ENCODE measurements at places on chromosomes 1 and 21.
A peak's percentile ranks its signal among the peaks of the same experiment; 100 is the strongest.

DNA sequence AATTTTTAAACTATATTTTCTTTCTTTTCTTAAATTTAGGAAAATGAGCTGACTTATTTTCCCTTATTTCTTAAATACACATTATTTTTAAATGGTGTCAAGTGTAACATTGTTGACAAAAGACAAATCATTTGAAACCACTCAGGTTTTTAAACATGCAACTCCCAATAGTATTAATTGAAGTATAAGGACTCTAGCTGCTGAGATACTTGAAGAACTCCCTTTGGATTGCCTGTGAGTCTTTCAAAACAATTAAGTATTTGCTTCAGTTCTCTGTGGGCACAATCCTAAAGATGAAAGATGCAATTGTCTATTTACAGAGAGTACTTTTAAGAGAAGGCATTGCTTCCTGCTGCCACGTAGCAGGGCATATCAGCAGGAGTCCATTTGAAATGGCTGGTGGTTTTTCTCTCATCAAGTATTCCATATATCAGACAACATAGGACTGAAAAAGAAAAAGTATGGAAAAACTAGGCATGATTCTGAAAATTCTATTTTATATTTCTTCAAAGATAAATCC is 373.4 kb downstream of the NEGR1 start:
- no peak for DNase-seq

GRCh38 chr1:147772570-147772969 is 12.2 kb upstream of the GJA5 start:
- DNase-seq = no peak

- DNase-seq = peak; percentile 87
Observed at GRCh38 chr1:28668191-28668955, at the start of gene GMEB1. Gene GMEB1 (plus strand): TSS chr1:28668784. CDS start chr1:28683613, 14,829 bp downstream.

DNA sequence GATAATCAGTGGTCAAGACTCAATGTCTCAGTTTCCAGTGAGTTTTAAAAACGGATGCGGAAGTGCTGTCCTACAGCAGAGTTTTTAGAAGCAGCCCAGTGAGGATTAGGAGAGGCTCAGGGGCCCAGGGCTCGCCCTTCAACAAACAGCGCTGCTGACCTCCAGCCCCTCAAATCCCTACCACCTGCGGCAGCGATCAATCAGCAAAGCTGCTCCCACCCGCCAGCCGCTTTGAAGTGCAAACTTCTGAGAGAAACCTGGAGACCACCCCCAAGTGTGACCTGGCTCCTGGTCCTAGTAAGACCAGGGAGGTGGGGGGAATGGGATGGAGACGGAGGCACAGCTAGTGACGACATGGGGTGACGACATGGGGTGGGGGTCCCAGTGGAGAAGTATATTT is 14.4 kb downstream of the ZBTB17 start:
- DNase-seq = no peak

- DNase-seq = peak; percentile 62
Observed at GRCh38 chr1:159177272-159177907, 6.0 kb downstream of the CADM3 start.

- DNase-seq = no peak
Observed at GRCh38 chr21:26888931-26889330, 43.7 kb upstream of the ADAMTS1 start.

- peak; percentile 9 for DNase-seq
Observed at GRCh38 chr1:45009956-45010854, 919 bp downstream of the HECTD3 start.

- DNase-seq = no peak
Observed at GRCh38 chr1:176942346-176942745, 222.2 kb downstream of the ASTN1 start.

DNA sequence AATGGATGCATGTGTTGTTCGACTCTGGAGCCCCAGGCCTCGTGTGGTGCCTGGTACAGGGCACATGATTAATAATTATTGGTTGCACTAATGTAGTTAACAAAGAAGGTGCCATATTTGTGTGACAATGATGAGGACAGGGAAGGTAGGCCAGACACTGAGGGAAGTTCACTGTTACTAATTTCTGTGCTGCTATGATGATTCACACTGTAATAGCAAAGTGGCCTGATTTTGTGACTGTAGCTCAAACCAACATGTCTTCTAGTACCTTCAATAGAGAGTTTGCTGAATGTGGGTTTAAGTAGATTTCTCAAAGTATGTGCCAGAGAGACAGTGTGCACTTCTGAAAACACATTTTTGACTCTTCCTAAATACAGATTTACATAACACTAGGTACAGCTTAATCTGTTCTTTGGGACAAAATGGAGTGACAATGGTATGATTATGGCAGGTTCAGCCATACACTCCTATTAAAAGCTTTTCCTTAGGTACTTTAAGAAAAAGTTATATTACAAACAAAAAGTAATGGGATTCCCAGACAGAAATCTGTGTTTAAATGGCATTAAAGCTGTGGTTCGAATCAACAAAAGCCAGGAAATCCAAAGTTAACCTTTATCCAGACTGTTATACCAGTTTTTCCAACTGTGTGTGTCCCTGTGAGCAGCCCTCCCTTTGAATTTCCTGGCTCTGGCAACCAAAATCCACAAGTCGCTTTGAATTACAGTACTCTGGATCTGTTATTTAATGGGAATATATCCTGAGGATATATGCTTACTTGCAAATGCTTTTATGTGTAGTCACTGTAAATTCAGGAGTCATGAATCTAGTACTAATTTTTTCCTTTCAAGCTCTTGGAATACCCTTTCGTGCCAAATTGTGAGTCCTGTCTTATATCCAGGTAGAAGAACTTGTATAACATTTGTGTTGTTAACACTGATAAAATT is 277.1 kb upstream of the SGIP1 start:
- DNase-seq = peak; percentile 61

DNA sequence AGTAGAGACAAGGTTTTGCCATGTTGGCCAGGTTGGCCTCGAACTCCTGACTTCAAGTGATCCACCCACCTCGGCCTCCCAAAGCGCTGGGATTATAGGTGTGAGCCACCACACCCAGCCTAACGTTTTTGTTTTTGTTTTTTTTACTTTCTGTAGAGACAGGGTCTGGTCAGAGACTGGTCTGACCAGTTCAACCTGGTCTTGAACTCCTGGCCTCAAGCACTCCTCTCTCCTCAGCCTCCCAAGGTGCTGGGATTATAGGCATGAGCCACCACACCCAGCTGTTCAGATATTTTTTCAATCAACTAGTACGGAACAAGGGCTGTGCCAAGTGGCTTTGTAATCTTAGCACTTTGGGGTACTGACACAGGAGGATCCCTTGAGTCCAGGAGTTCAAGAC is 209.5 kb downstream of the RERE start:
- no peak for DNase-seq

GRCh38 chr1:169590932-169591331 is 4.7 kb upstream of the F5 start:
- DNase-seq = no peak

- DNase-seq = no peak
Observed at GRCh38 chr1:42333662-42334239, 1.3 kb downstream of the FOXJ3 start.

DNA sequence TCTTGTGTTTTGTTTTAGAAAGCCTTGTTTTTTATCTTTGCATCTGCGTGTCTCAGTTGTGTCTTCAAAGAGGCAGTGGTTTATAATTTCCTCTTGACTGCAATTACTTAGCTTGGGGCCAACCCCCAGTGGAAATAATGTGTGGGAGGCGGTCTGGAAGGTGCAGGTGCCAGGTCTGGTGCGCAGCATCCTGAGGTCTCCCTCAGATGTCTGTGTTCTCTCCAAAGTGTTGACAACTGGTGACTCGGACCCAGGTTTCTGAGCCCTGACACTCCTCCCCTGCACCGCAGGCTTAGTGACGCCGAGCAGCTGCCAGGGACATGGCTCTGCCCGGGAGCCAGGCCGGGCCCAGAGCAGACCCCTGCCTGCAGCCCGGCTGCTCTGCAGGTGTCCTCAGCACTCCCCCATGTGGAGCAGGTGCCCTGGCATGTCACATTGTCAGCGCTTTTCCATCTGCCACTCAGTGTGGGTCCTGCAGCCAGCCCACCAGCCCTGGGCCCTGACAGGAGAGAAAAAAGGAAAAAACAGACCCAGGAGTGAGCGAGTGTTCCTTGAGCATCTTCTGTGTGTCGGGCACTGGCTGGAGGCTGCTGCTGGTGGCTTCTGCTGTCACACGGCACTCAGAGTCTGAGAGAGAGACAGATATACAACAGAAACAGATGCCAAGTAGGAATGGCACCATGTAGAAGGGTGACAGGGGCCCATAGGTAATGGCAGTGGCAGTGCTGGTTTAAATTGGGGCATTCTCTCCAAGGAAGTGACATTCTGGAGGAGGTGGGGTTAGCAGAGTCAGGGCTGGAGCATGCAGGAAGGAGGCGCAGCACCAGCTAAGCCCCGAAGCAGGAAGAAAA is 24.8 kb upstream of the SELENON start:
- no peak for DNase-seq

DNA sequence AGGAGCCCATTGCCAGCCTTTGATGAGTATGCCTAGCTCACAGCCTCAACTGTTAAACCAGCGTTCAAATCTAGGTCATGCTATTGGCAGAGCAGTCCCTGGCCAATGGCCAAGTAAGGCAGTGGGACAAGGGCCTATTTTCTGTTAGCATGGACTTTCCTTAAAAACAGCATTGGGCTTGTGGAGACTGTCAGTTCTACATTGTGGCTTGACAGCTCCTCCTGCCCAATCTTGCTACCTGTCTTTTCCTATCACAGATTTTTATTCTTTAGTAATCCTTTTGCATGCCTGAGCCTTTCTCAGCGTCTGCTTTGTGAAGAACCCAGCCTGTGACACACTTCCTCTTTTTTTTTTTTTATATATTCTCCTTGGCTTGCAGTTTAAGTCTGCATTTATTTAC is 56.4 kb downstream of the DIP2A start:
- DNase-seq = peak; percentile 10

- DNase-seq = peak; percentile 17
Observed at GRCh38 chr1:43987159-43987902, 4.1 kb upstream of the CCDC24 start.

DNA sequence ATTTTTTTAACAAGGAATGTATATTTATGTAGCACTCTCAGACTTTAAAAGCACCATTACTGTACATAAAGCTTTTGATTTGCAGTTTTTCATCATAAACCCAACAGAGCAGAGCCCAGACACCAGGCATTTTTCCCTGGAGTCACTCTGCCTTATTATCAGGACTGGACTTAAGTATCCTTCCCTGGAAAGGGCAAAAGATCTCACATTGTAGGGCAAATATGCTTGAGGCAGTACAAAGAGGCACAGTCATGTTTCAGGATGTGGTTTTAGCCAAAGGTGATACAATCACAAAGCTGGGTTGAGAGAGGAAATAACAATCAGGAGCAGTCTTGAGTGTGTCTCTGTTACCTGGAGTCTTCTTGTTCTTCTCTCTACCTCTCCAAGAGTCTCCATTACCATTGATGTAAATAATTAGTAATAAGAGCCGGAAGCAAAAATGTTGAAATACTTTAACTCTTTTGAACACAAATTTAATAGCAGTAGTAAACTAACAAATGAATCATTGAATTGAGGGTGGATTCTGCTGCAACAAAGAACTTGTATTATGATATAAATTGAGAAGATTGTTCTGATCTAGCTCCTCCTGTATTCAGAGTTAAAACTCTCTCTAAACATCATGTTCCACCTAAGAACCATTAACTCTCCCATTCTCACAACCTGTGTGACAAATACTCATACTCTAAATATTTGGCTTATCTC is 160.5 kb downstream of the LTN1 start:
- peak; percentile 61 for DNase-seq

GRCh38 chr1:10835822-10836421 is 39.5 kb upstream of the CASZ1 start:
- peak; percentile 44 for DNase-seq

- no peak for DNase-seq
Observed at GRCh38 chr1:160401487-160401805, 1.1 kb downstream of the VANGL2 start.

DNA sequence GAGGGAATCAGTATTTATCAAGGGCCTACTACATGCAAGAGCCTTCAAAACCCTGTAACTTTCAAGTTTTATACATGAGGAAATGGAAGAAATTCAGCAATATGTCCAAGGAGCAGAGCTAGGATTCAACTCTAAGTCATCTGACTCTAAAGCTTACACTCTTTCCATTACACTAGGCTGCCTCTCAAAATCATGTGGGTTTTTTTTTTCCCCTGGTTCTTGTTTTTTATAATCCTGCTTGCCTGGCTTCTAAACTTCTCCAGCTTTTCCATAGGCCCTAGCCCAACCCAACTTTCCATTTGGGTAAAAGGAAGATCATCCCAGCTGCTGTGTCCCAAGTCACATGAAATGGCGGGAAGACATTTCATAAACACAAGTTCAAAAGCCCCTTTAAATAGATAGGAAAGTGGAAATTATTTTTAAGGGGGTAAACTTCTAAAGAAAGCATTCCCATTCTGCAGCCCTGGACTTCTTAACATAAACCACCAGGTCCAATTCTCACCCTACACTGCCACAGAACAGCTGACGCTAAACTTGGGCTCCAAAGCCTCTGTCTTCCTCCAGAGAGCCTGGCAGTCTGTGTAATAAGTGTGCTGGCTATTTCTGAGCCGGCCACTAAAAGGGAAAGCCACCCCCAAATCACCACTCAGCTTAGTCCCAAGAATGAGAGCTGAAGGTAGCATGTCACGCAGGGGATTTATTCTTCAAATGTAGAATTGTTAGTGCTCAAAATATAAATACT is 46.9 kb downstream of the ITPKB start:
- no peak for DNase-seq

GRCh38 chr1:179867493-179868330 is 9.9 kb downstream of the TOR1AIP2 start:
- peak; percentile 65 for DNase-seq

DNA sequence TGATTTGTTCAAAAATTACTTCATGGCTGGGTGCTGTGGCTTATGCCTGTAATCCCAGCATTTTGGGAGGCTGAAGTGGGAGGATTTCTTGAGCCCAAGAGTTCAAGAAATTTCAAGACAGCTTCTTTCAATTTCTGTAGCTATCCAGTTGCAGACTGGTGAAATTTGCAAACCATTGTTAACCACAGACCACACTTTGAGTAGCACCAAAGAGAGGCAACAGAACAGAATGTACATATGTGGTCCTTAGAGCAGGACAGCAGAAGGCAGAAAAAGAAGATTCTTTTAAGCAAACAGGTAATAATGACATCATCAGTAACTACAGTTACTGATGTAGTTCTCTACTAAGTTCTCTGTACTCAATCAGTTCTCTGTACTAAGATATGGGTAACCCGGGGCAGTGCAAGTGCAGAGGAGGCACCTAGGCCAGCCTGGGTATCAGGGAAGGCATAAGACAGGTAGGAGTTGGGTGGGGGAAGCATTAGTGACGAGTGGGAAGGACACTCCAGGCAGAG is 5.5 kb upstream of the KLF17 start:
- DNase-seq = no peak

DNA sequence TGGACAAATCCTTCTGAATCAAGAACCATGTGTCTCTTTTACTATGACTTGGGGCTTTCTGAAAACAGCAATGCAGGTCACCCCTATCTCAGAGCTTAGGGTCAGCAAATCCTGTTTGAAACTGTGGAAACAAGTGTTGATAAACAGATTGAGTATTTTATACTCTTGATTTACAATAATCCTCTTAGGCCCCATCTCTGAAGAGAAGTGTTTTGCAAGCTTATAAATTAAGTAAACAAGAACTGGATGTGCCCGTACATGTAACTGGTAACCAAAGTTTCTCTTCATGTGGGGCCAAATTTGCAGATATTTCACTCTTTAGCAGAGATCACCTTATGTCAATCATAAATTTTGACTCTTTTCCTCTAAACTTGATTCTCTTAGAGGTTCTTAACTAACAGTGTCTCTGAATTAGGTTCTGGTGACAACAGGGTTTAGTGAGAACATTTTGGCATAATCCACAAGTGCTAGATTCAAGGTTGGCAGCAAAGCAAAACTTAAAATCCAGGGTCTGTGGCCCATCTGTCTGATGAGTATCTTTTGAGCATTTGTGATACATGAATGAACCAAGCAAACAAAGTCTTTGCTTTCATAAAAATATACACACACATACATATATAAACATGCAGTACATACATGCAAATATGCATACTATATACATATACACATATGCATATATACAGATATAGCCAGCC is 183.0 kb upstream of the HOOK1 start:
- no peak for DNase-seq
